AG09319 (cell line): ENCODE measurements at places on chromosomes 1 and 21.

DNA sequence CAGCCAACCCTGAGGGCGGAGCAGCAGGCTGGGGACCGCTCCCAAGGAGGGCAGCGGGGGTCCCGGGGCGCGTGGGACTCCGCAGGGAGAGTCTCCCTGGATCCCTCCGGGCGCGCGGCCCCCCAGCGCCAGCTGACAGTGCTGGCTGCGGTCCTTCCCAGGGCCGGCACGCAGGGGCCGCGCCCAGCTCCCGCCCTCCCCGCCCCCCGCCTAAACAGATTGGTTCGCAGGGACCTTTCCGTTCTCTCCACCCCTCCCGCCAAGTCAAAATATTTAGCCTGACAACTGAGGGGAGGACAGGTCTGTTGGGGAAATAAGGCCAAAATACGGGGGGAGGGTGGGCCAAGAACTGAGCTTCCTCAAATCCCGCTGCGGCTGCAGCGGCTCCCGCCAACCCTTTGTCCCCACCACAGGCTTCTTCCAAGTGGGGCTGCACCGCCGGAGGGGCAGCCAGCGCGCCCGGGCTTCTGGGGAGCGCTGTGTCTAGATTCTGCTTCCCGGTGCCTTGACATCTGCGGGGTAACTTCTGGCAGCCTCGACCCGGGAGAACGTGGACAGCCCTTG lies at the start of gene INSRR:
TSS of gene INSRR (minus strand) at position 159 of the 564 bp plus-strand sequence. CDS start 496 bp downstream, outside the sequence.
- no peak for DNase-seq

DNA sequence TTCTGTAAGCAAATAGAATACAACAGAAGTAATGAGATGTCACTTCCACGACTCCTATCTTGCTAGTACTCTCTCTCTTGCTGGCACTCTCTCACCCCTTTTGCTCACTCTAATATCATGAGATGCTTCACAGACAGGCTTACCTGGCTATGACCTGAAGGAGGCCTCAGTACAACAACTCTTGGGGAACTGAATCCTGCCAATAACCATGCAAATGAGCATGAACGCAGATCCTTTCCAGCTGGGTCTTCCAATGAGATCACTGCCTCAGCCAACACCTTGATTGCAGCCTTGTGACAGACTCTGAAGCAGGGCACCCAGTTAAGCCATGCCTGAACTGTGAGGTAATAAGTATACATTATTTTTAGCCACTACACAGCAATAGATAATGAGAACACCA lies 53.1 kb upstream of the ADAR start:
- no peak for DNase-seq

DNA sequence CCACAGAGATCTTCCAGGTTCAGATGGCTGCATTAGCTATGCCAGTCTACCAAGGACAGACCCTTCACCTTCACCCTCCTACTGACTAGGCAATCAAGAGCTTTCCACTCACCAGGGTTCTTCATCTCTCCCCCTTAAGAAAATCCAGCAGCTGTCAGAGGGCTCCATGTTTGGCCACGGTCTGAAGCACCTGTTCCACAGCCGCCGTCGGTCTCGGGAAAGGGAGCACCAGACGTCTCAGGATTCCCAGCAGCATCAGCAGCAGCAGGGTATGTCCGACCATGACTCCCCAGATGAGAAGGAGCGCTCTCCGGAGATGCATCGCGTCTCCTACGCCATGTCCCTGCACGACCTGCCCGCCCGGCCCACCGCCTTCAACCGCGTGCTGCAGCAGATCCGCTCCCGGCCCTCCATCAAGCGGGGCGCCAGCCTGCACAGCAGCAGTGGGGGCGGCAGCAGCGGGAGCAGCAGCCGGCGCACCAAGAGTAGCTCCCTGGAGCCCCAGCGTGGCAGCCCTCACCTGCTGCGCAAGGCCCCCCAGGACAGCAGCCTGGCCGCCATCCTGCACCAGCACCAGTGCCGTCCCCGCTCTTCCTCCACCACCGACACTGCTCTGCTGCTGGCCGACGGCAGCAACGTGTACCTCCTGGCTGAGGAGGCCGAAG lies 13.8 kb downstream of the TMCC2 start:
- DNase-seq, result no peak

DNA sequence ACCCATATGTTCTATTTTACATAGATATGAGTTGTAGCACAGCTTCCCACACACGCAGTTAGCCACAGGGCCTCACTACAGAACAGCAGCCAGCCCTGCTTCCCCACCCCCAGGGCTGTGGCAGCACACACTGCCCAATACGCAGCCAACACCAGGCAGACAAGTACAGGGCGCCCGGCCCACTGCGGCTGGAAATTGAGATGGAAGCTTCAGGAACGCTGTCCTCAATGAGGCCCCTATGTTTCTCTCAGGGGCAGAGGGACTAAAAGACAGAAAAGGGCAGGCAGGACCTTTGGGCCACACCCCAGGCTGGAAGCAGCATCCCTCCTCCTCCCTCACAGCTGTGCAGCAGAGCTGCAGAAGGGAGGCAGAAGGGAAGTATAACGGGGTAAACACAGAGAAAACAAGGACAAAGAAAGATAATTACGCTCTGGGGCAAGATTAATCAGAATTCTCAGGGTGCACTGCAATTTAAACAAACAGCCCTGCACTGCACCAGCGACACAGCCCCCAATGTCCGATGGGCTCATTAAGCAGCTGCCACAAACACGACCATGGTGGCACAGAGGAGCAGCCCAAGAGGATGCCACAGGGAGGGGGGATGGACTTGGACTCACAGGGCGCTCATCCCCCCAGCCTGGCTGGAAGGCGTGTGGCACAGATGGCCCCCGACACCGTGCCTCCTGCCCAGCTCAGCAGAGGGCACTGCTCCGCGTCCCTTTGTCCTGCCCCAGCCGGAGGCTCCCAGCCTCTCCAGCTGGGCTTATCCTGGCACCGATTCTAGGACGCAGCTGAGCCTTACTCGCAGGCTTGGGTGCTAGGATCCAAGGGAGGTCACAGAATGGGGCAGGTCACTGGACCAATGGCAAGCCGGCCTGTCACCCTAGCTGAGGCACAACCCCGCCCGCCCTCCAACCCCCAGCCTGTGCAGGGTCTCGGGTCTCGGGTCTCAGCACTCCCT lies 14.2 kb downstream of the WDR4 start:
- no peak for DNase-seq

DNA sequence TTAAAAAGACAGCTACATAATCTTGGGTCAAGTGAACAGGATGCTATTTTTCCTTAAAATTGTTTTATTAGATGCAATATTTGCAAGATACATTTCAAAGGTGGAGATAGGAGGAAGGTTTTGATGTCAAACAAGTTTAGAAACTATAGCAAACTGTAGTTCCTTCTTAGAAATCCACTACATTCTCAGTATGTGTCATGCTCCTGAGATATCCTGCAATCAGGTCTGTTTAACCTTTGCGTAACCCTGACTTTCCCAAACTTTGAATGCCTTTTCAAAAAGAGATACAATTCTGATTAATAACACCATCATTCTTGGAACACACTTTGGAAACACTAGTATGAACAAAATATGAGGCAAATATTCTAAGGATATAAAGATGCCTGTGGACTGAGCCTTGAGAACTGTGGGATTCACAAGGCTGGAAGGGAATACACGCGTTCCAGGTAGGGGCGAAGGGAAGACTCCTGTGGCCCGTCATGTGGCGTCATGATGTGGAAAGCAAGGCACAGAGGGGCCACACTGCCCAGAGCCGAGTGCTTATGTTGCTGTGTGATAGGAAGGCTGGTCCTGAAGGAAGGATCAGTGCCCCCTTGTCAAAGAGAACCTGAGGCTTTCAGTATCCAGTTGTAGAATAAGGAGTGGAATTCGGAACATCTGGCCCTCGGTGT lies 19.6 kb upstream of the TARBP1 start:
- no peak for DNase-seq

GRCh38 chr1:1349256-1350012 lies at the start of gene DVL1:
DVL1 (minus strand) TSS chr1:1349418; CDS start chr1:1349065, 353 bp downstream.
- no peak for DNase-seq

- no peak for DNase-seq
These were observed 905.8 kb upstream of the ADGRL2 start for GRCh38 chr1:80894921-80895320.

- DNase-seq, result no peak
These were observed 8.5 kb upstream of the PRRC2C start for GRCh38 chr1:171476829-171477228.

GRCh38 chr1:197141575-197141974 lies 4.9 kb downstream of the ASPM start:
- no peak for DNase-seq

DNA sequence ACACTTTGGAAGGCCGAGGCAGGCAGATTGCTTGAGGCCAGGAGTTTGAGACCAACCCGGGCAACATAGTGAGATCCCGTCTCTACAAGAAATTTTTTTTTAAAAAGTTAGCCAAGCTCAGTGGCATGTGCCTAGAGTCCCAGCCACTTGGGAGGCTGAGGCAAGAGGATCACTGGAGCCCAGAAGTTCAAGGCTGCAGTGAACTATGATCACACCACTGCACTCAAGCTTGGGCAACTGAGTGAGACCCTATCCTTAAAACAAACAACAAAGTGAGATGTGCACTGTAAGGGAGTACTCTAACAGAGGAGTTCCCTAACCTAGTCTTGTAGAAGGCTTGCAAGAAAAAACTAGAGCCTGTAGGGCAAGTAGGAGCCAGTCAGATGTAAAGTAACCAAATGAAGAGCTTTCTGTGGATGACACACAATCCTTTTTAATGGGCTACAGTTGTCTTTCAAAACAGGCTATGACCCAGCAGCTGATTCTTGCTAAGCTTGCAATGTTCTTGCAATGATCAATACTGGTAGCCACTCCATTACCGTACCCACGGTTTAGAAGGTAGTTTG lies 38.0 kb upstream of the SRP9 start:
- DNase-seq, result no peak
